Activated CD4-positive, alpha-beta T cell treated with anti-CD3 and anti-CD28 coated beads, Interleukin-2, amount 50 U/mL, for 24 hours (primary cell): ENCODE measurements at places on chromosomes 7 and 10.

DNA sequence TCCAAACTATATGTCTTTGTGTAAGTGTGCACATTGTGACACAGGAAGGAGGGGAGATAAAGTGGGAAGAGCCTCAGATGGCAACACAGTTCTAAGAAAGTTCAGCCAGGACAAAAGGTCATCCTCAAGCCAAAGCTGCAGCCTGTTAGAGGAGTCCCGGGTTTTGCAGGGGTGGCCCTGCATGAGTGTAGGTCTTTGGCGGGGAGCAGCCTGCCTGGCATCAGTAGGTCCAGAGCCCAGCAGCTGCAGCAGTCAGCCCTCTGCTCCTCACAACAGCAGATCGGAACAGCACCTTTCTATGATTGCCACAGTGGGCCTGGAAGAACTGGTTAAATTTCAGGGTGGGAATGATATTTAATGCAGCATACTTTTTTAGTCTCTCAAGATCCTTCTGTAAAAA is 13.5 kb upstream of the VDAC2 start:
- DNase-seq: no peak

GRCh38 chr10:2556883-2557282 is 510.5 kb upstream of the PFKP start:
- no peak for DNase-seq

DNA sequence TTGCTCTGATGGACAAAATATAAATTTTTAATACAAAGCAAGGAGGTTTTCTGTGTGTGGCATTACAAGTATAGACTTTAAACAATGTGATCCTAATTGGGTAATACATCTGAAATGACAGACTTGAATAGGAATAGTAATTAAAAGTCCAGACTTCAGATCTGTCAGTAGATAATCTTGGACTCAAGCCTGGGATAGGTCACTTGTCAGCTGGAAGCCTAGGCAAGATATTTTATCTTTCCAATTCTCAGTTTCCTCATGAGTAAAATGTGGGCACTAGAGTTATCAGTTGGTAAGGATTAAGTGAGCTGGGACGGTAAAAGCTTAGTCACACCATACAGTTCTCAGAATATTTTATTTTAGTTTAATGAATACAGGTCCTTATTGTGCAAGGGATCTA is 10.4 kb upstream of the ZMYND11 start:
- no peak for DNase-seq

GRCh38 chr7:51274955-51275354 is 41.7 kb downstream of the COBL start:
- DNase-seq: no peak

- no peak for DNase-seq
Measured at GRCh38 chr7:104972500-104972899, 41.5 kb upstream of the KMT2E start.

DNA sequence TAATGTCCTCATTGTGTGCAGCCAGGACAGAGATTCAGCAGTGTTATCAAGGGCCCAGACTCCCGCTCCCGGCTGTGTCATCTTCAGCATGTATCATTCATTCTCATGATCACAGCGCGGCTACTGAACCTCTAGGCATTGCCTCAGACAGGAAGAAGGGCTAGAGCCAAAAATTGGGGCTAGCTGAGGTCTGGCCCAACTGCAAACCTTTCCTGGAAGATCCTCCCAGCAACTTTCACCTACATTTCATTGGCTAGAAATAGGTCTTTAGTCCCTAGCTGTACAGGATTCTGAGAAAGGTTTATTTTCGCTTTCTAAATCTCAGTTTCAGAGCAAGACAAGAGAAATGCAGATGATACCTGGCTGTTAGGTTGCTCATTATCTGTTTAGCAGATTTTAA is 81.9 kb downstream of the CREM start:
- DNase-seq: no peak

GRCh38 chr10:48526011-48526821 is 78.7 kb downstream of the ARHGAP22 start:
- DNase-seq: no peak

DNA sequence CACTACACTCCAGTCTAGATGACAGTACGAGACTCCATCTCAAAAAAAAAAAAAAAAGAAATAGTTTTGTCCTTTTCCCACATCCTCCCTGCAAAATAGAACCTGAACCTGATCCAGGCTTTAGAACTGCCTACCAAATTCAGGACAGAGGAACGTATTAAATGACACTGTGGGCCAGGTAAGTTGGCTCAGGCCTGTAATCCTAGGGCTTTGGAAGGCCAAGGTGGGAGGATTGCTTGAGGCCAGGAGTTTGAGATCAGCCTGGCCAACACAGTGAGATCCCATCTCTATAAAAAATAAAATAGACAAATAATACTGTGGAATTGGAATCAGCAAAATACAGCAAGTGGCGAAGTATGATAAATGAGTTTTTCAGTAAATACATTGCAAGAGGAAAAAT is 10.0 kb upstream of the BNIP3 start:
- no peak for DNase-seq
